ENCODE measurements at places on chromosomes 12 and 14.

DNA sequence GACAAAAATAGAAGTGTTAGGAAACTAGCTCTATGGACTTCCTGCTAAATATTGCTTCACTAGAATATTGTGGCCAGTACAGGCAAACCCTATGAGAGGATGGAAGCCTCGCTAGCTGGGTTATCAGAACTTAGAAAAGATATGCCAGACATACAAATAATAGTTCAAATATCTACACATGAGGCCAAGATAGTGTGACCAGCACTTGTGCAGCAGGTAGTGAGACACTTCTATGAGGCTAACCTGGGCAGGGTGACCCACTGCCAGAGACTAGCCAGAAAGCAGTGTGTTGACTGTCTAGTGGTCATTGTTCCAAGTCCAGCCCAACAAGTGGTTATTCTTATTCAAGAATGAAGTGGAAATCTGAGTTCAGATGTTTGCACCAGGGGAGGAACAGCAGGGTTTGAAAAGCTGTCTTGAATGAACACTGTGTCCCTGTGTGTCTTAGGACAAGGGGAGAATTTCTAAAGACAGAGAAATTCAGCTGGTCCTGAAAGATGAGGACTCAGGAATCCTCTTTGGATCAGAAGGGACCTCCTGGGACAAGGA lies 16.3 kb downstream of the TSPAN8 start:
- DNase-seq, result no peak

- DNase-seq, result peak; percentile 77
These were observed 108.3 kb downstream of the CRADD start for GRCh38 chr12:93785249-93786010.

DNA sequence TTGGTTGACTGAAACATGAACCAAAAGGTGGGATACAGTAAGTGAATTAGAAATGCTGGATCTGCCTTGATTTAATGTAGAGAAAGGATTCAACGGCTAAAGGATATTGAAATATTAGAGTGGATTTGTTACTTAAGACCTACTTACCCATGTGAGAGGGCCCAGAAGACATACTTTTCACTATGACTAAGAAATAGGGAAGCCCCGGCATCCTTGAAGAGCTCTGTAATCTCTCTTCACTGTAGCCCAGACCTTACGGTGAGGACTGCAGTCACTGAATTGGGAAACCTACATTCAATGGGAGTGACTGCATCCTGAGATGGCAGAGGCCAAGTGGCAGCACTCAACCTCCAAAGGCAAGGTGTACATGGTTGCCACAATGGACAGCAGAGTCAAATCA lies 52.5 kb downstream of the KANSL2 start:
- DNase-seq, result no peak

GRCh38 chr12:8513256-8513655 lies at the start of gene CLEC4D:
CLEC4D (plus strand) TSS chr12:8513503; CDS start chr12:8513733, 230 bp downstream.
- no peak for DNase-seq

- DNase-seq, result no peak
These were observed 32.8 kb downstream of the TBC1D15 start for GRCh38 chr12:71872401-71872800.

DNA sequence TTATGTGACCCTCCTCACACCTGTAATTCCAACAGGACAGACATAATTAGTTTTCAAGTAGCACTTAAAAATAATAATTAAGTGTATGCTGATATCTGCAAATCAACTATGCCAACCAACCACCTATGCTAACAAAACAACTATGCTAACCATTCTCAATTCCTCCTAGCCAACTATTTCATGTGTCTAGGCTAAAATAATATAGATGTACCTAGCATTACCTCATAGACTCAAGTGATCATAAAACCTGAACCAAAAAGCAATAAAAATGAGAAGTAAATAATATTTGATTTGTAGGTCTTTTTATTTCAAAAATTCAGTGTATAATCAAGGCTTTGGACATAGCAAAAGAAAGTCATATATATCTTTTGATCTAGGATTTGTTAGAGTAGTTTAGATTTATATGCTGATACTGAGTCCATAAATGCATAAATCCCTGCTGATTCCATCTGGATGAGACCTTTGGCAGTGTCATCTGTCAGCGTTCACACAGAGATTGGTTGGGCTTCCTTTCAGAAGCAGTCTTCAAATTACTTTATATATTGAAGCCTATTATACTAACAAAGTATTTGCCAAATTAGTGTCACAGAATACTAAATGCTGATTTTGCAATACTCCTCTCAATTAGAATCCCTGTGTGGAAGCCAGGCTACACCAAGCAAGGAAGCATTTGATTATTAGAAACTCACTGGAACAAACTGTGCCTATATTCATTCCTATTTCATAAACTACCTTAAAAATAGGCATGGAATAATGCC lies 101.4 kb upstream of the PPM1H start:
- DNase-seq, result no peak

- DNase-seq, result no peak
These were observed 31.3 kb upstream of the CMKLR1 start for GRCh38 chr12:108370415-108370814.

DNA sequence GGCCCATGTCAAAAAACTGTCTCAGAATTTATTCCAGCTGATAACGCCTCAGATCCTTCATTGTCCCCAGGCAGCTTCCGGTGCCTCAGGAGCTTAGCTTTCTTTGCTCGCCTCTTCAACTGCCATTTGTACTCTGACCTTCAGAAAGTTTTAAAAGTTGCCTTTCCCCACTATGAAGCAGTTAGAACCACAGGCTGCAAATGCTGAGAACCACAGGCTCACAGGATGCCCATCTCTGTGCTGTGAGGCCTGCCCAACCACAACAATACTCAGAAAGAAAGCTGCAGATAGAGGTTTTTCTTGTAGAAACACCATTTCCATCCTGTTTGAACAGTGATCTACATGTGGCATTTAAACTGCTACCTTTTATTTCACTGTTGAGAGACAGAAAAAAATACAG lies 131.1 kb downstream of the PRKCH start:
- DNase-seq, result peak; percentile 76

- no peak for DNase-seq
These were observed 233.0 kb downstream of the RGS6 start for GRCh38 chr14:72165229-72165698.

GRCh38 chr14:21498540-21499526 lies 12.3 kb downstream of the METTL3 start:
- no peak for DNase-seq

GRCh38 chr12:52600071-52600470 lies 1.2 kb downstream of the KRT72 start:
- DNase-seq, result no peak

- no peak for DNase-seq
These were observed 5.4 kb upstream of the GPX2 start for GRCh38 chr14:64947710-64948611.

DNA sequence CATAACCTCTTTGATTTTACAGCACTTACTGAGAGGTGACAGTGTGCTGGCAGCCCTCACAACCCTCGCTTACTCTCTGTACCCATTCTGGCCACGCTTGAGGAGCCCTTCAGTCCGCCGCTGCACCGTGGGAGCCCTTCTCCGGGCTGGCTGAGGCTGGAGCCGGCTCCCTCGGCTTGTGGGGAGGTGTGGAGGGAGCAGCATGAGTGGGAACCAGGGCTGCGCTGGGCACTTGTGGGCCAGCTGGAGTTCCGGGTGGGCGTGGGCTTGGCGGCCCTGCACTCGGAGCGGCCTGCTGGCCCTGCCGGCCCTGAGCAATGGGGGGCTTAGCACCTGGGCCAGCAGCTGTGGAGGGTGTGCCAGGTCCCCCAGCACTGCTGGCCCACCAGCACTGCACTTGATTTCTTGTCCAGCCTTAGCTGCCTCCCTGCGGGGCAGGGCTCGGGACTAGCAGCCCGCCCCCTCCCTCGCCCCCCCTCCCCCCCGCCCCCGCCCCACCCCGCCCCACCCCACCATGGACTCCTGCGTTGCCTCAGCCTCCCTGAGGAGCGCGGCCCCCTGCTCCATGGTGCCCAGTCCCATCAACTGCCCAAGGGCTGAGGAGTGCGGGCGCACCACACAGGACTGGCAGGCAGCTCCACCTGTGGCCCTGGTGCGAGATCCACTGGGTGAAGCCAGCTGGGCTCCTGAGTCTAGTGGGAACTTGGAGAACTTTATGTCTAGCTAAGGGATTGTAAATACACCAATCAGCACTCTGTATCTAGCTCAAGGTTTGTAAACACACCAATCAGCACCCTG lies 9.9 kb downstream of the MDGA2 start:
- DNase-seq, result no peak

- DNase-seq, result no peak
These were observed 7.3 kb upstream of the STX2 start for GRCh38 chr12:130846369-130846768.

GRCh38 chr12:48037267-48037915 lies 33.1 kb upstream of the COL2A1 start:
- no peak for DNase-seq
